ENCODE measurements at places on chromosomes 11 and 22.

GRCh38 chr22:37418627-37419369, 8.5 kb downstream of the ELFN2 start:
- no peak for DNase-seq

DNA sequence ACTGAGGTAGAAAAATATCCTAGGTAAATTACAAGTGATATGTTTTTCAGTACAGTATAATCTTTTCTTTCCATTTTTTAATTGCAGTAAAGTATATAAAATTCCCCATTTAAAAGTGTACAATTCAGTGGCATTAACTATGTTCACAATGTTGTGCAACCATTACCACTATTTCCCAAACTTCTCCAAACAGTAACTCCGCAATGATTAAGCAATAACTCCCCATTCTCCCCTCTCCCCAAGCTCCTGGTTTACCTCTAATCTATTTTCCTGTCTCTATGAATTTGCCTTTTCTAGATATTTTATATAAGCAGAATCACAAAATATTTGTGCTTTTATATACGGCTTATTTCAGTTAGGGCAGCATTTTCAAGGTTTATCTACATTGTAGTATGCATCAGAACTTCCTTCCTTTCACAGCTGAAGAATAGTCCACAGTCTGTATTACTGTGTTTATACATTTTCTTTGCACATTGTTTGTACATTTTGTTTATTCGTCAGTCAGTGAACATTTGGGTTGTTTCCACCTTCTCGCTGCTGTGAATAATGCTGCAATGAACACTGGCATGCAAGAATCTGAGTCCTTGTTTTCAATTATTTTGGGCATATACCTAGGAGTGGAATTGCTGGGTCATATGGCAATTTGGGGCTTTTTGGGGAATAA, 110.7 kb downstream of the RPL27A start:
- no peak for DNase-seq

GRCh38 chr11:47466701-47467250, 17.8 kb upstream of the RAPSN start:
- DNase-seq, result no peak

GRCh38 chr22:27086080-27087044, 429.0 kb downstream of the MIAT start:
- no peak for DNase-seq

GRCh38 chr11:11122749-11123148, 230.3 kb downstream of the CSNK2A3 start:
- no peak for DNase-seq

GRCh38 chr22:19730655-19731360, 7.5 kb downstream of the GP1BB start:
- DNase-seq, result peak; percentile 79

GRCh38 chr11:13701506-13701905, 33.0 kb downstream of the FAR1 start:
- no peak for DNase-seq

DNA sequence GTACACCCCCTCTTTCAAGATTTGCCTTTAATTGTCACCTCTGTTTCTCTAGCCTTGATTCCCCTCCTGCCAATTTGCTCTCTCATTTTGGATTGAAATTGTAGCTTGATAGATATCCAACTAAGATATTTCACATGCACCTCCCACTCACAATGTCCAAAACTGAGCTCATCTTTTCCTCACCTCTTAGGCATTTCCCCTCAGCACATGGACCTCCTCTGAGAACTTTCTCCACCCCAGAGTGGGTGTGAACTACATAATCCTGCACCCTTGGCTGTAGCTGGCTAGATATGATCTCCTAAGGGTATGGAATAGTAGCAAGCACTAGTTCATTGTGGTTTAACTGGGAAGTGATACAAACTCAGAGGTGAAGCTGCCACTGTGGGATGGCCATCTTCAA, 91.5 kb upstream of the SESN3 start:
- no peak for DNase-seq

GRCh38 chr11:13415201-13415600, 47.8 kb downstream of the BTBD10 start:
- no peak for DNase-seq

GRCh38 chr11:17954395-17955252, 58.2 kb downstream of the SERGEF start:
- no peak for DNase-seq
